ENCODE measurements at places on chromosomes 2 and 18.

- DNase-seq: peak; percentile 49
Measured at GRCh38 chr2:178177066-178177679, 17.1 kb upstream of the OSBPL6 start.

- no peak for DNase-seq
Measured at GRCh38 chr2:191885650-191886049, 38.8 kb upstream of the CAVIN2 start.

DNA sequence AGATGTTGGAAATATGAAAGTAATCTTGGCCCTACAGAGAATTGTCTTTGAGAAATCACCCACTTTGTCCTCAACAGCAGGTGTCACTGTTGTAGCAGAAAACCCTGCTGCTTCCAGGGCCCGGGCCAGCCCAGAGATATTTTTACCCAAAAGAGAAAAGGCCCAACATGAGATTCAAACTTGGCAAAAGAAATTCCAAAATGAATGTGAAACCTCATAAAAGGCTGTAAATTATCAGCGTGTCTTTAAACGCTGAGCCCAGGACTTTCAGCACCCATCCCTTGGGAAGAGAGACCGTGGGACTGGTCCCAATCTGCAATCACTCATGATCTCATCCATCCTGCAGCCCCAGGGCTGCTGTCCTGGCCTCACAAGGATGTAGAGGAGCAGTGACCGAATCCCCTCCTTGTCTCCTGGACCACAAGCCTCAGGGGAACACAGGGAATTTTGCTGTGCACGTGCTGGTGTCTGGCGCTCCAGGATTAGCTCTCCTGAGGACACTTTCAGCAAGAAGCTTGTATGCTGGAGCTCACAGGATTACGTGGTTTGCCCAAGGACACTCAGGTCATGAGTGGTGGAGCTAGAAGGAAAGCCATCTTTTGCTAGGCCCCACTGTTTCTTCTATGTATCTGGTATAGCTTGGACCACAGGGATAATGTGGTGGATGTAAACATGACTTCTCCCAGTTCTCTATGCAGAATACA is 202.1 kb downstream of the RNF144A start:
- DNase-seq: peak; percentile 40

GRCh38 chr2:85547089-85547858 is 8.3 kb downstream of the MAT2A start:
- no peak for DNase-seq

- peak; percentile 94 for DNase-seq
Measured at GRCh38 chr2:26086155-26086637, 52.3 kb downstream of the RAB10 start.

GRCh38 chr18:76866666-76867065 is 44.3 kb downstream of the ZNF236 start:
- no peak for DNase-seq

DNA sequence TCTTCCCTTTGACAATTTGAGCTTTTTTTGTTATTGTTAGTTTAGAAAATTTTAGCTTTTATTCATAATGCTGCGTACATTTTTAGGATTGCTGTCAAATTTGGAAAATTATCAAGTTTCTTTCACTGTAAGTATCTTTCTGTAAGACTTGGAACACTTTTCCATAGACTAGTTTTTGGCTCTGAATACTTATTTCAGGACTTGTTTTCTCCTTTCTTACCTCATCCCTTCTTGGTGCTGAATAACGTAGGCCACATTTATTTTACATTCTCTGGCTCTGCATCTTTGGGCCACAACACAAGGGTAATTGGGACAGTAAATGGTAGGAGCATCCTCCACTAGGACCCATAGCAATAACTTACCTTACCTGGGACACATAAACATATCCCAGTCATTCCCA is 85.1 kb downstream of the CCDC85A start:
- no peak for DNase-seq

GRCh38 chr2:179019260-179019659 is 30.7 kb downstream of the CCDC141 start:
- no peak for DNase-seq

GRCh38 chr2:231525248-231526163 is 4.7 kb downstream of the NMUR1 start:
- DNase-seq: no peak

GRCh38 chr18:29383311-29384273 is 1206.7 kb upstream of the CDH2 start:
- DNase-seq: peak; percentile 43

GRCh38 chr2:226185616-226186211 is 613.9 kb downstream of the IRS1 start:
- DNase-seq: peak; percentile 96

DNA sequence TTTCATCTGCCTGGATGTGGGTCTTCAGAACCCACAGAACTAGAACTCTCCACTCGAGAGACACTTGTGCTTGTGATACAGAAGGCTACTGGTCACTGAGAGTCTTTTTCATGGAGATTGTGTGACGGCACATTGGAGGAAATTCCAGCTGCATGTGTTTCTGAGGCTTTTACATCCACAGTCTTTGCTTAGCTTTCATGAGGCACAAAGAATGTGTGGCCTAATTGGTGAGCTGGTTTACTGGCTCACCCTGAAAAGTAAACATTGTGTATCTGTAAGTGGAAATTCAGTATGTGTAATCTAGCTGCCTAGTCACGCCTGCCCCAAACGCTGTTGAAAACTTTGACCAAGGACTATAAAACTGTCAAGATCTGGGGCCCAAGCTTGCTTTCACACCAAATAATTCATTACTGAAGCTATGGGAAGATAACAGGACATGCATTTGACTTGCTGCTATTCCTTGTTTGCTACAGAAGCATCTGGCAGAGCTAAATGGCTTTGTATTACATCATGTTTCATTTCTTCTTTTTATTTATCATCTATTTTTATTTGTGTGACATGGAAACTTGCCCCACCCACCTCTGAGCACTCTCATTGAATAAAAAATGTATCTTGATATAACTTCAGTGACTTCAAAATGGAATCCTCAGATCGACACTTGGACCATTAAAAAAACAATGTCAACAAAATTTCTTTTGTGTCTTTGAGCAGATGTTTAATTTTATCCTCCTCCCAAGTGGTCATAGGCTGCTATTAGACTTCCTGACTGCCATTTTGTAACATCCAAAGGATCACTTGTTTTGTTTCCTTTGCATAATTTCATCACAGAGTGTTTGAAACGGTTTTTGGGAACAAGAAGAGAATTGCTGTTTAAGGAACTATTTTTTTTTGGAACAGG is 80.2 kb downstream of the EFEMP1 start:
- peak; percentile 96 for DNase-seq

GRCh38 chr2:65491381-65491905 is 59.0 kb upstream of the SPRED2 start:
- peak; percentile 71 for DNase-seq

GRCh38 chr2:83970217-83970929 is 488.7 kb downstream of the SUCLG1 start:
- no peak for DNase-seq

- peak; percentile 36 for DNase-seq
Measured at GRCh38 chr2:108449410-108450130, 564 bp downstream of the GCC2 start.

DNA sequence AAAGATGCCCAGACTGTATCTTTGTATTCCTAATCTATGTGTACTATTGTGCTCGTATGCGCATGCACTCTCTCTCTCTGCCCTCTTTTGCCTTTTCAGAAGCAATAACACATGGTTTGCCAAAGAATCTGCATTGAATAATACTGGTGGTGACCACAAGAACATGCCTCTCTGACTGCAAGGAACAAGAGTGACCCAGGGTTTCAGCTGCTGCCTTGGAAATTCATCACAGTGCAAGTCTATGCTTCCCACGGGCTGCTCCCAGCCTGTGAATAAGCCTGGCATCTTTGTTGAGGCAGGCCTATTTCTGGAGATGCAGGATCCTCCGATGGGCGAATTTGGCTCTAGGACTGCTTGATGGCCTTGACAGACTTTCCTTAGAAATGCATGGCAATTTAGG is 689.4 kb upstream of the FANCL start:
- DNase-seq: no peak

- DNase-seq: peak; percentile 63
Measured at GRCh38 chr18:44654573-44654972, 26.1 kb upstream of the SETBP1 start.
